ENCODE measurements at places on chromosomes 1 and 21.

DNA sequence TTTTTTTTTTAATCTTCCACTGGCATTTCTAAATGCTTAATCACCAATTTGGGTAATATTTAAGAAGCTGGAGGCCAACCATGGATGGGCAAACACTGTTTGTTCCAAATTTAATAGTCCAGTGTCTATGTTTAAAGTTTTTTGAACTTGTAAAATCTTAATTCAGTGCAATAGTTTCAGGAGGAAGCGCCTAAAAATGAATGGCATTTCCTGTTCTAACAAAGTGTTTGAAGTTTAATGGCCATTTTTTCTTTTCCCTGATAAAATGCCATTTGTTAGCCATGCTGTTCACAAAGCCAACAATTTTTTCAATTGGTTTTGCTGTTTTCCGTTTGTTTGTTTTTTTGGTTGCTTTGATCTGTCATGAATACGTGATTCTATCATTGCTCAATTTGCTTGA lies 552.1 kb downstream of the LMO4 start:
- peak; percentile 31 for DNase-seq

GRCh38 chr1:3364551-3364950 lies 89.9 kb upstream of the ARHGEF16 start:
- DNase-seq, result no peak

DNA sequence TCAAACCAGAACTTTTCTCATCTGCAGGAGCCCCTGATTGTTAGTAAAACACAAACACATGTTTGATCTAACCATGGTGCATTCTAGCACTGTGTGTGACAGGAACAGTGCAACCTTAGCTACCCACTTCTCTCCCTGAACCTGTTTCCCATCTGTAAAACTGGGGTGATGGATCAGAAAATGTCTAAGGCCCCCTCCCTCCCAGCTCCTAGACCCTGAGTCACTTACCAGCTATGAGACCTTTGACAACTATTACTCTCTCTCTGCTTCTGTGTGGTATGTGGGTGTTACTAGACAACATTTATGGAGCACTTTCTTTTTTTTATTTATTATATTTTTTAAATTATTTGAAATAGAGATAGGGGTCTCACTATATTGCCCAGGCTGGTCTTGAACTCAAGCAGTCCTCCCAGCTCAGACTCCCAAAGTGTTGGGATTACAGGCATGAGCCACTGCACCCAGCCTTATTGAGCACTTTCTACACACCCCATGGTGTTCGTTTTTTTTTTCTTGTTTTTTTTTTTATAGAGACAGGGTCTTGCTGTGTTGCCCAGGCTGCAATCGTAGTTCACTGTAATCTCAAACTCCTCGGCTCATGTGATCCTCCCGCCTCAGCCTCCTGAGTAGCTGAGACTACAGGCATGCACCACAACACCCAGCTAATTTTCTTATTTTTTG lies 2.6 kb downstream of the INPP5B start:
- peak; percentile 62 for DNase-seq

DNA sequence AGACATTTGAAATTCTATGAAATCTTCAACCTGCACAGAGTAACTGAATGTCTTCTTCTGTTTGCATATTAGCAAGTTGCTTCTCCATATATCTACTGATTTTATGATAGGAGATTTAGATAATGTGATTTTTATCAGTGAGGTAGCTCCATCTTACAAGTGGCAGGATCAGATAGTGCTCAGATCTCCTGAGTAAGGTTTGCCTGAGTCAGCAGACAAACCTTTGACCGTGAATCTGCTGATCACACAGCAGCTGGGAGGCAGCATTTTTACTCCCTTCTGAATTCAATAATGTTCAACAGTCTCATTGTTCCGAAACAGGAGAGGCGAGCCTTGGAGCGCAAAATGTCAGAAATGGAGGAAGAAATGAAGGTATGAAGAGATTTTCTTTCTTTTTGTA lies 141.4 kb downstream of the SYT2 start:
- DNase-seq, result no peak

DNA sequence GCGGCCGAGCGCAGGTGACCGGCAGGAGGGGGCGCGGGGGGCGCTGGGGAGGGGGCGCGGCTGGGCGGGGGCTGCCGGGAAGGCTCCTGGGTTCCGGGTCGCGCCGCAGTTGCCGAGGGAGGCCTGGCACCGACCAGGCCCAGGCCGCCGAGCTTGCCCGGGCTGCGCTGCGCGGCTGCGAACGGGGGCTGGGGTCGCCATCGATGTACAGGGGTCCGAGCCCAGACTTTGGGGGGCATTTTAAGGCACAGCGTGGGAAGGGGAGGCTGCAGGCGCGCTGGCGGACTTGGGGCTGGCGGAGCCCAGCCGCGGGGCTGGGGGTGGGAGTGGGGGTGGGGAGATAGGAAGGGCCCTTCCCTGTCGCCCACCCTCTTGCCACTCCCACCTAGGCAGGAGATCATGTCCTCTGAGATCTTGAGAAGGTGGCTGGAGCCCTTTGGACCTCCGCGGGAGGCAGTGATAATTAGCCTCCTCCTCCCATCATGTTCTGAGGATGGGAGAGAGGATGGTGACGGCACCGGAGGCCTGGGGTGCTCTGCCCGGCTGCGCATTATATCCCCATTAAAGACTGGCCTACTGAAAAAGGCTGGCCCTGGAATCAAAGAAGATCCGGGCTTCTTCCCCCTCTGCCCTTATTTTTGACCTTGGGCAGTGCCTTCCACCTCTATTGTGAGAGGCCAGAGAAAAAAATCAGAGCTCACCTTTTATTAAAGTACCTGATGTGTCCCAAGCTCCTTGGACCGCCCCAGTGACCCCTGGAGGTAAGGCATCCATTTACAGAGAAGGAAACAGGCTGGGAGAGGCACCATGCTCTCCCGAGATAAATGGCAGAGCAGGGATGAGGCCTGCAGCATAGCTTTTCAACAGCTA lies 497 bp downstream of the FBXO44 start:
- DNase-seq, result no peak

DNA sequence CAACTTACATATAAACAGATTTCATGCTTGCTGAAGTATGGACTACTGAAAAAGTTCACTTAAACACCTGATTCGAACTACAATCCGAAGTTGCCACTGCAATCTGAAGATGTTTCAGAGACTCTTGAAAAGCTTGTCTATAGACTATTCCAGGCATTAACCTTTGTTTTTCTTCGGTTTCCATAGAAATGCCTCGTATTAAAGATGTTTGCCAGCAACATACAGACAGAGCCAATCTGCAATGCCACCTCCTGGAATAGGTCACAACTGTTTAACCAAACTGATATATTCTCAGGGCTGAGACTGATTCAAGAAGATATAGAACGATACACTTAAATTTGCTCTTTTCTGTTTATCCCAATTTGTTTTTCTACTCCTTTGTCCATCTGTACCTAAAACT lies 28.9 kb upstream of the DMRTB1 start:
- DNase-seq, result no peak

DNA sequence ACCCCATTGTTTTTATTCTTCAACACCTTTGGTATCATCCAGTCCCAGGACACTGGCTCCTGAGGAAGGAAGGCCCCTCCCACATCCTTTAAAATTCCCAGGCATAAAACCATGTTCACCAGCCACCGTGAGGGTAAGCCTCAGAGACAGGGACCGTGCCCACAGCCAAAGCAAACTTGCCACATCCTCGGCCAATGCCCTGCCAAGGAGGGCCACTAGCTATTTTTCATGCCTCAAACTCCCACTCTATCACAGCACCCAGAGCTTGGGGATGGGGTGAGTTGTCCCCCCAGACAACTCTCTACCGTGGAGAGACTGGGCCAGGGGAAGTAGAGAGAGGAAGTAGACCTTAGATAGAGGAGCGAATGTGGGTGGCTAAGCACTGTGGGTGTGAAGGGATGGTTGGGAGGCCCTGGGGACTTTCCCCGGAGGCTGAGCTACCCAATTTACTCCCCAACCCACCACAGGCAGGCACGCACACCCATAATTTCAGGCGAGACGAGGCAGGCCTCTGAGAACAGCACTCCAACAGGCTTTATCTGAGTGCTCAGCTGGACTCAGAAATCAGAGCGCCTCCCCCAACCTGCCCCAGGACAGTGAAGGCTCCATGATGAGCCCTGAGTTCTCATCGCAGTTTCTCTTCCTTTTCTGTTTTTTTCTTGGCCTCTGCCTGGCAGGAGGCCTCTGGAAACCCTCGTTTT lies 15.9 kb upstream of the BTG2 start:
- no peak for DNase-seq

DNA sequence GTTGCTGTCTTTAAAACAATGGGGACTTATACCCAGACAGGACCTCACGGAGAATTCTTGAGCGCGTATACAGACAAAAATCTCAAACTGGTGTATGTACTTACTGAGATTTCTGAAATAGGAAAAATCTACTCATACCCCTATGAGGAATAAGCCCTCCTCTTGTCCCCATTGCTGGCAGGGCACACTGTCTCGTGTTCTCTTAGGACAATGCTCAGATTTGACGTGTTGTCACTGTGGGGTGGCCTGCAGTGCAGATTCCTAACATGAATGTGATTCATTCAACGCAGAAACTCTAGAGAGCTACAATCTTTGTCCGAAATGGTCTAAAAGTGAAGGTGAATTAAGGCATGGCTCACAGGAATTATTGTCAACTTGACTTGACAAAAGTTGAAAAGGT lies 31.1 kb upstream of the PDE9A start:
- no peak for DNase-seq

GRCh38 chr1:223068900-223069665 lies 74.0 kb downstream of the TLR5 start:
- no peak for DNase-seq

Data from fibroblast of skin of right quadriceps (primary cell).